Testis (tissue), 5 donors: ENCODE measurements at places on chromosomes 7 and 10.

DNA sequence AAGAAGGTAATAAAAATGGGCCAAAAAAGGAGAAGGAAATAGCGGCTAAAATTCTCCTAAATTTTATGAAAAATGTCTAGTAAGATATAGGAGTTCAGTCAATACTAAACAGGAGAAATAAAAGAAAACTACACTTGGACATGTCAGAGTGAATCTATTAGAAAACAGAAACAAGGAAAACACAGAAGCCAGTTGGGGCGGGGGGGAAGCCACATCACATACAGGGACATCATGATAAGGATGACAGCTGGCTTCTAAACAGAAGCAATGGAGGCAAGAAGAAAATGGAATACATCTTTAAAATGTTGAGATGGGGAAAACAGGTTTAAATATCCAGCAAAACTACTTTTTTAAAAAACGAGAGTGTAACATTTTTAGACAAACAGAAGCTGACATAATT is 77.8 kb downstream of the CUBN start:
- no peak for DNase-seq

DNA sequence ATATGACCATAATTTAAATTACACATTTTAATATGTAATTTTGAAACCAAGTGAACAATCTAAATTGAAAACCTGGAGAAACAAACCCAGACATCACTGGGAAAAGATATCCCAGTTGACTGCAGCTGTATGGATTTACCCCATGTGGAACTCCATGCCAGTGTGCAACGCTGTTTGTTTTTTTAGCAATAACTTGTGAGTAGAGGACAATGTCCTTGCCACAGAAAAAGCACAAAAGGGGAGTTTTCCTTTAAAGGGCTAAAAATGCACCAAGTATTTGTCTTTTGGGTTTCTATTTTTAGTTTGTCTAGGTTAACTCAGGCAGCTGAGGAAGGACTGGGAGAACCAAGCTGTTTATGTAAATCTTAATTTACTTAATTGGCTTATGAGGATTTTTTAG is 15.1 kb upstream of the COL17A1 start:
- DNase-seq = no peak

- no peak for DNase-seq
Observed at GRCh38 chr7:151366166-151366879, 24.7 kb downstream of the NUB1 start.

DNA sequence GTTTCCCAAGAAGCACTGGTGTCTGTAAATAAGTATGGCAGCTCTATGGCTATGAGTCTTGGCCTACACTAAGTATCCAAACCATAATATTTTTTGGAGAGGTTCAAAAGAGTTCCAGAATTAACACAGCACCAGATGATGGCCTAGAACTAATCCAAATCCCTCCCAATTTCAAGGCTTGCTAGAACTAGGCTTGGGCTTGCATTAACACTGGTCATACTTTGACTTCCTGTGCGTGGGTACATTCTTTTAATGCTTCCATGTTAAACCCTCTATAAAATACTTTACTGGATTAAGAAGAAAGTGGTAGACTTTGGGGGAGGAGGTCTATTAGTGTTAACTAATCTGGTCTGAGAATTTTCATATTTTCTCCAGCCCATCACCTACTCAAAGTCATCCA is 3.1 kb downstream of the AASS start:
- DNase-seq = no peak

DNA sequence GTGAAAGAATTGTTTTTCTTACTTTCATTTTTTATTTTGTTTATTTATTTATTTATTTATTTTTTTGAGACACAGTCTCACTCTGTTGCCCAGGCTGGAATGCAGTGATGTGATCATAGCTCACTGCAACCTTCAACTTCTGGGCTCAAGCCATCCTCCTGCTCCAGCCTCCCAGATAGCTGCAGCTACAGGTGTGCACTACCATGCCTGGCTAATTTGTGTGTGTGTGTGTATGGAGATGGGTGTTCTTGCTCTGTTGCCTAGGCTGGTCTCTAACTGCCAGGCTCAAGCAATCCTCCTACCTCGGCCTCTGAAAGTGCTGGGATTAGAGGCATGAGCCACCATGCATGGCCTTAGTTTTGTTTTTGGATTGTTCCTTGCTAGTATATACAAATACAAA is 55.4 kb upstream of the TRIM8 start:
- no peak for DNase-seq

- no peak for DNase-seq
Observed at GRCh38 chr7:136688601-136689000, 179.9 kb upstream of the CHRM2 start.

- DNase-seq = no peak
Observed at GRCh38 chr7:47941136-47941844, 7.0 kb downstream of the PKD1L1 start.

- no peak for DNase-seq
Observed at GRCh38 chr7:37142958-37143357, 305.7 kb downstream of the ELMO1 start.

DNA sequence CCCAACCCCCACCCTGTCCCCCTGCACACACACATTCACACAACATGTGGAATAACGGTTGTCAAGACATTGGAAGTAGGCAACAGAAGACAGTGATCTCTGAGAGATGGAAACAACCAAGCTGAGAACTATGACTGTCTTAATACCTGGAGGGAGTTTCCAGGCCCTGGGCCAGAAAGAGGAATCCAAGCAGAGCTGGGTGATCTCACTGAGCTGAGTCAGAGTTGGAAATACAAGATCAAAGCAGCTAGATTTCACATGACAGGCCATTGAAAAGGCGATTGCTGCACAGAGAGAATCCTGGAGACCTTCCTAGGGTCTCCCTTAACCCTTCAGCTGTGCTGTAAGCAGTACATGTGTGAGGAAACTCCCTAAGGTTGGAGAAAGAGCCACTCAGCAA is 165.8 kb upstream of the PRSS1 start:
- DNase-seq = no peak

DNA sequence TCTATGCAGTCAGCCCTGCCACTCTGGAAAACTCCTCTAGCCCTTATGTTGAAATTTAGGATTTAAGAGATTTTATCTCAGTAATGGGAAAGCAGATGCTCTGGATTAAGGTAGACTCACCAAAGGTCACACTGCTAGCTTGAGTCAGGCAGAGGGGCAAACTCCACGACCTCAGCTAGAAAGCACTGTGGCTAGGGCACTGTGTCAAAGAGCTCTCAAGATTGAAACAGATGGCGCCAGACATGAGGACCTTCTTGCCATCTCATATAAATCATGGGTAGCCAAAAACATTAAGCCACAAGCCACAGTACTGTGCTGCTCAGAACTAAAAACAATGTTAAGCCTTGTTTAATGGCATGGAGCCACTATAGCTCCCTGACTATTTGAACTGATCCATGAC is 188.7 kb downstream of the DNAJC1 start:
- no peak for DNase-seq

GRCh38 chr10:113843972-113844485 is 9.9 kb downstream of the DCLRE1A start:
- no peak for DNase-seq

- no peak for DNase-seq
Observed at GRCh38 chr10:115141254-115141653, 48.1 kb downstream of the ATRNL1 start.

GRCh38 chr7:135389971-135390370 is 119.9 kb downstream of the CNOT4 start:
- DNase-seq = peak; percentile 45

DNA sequence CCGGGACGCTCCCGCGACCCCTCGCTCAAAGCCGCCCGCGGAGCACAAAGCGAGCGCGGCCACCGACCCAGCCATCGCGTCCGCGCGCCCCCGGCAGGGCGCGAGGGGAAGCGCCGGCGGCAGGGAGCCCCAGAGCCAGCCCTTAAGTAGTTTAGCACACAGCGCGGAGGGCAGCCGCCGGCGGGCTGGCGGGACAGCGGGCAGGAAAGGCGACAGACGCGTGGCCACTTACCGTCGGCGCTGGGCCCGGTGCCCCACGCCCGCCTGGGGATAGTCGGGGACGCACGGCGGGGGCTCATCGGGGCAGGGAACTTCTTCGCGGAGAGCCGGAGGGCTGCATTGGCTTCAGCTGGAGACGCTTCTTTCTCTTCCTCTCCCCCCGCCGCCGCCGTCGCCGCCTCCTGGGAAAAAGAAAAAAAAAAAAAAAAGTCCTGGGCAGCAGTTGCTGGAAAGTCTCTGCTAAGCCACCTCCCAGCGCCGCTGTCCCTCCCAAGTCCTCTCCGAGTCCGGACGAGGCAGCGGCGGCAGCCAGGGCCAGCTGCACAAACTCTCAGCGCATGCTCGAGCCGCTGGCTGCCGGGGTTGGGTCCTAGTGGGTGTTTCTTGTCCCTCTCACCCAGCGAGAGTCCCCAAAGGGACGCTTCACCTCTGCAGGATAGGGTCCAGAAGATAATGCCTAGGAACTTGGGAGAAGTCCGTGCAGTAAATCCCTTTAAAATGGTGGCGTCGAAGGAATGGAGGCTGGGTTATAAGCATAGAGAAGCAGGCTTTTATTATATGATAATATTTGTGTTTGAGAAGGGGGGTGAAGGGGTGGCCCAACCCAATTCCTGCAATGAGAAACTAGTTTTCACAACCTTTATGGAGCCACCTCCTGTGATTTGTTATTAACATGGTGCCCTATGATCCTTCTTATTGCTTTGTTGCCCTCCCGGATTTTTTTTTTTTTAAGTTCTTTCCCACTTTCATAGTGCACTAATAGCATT is at the start of gene TSPAN12:
TSS of gene TSPAN12 (minus strand) at position 557 of the 986 bp plus-strand sequence. CDS start 1,381 bp downstream, outside the sequence.
- DNase-seq = peak; percentile 83

GRCh38 chr10:10125676-10126075 is 892.0 kb upstream of the CELF2 start:
- DNase-seq = no peak

- DNase-seq = peak; percentile 66
Observed at GRCh38 chr7:39271402-39271801, 293.7 kb downstream of the POU6F2 start.

DNA sequence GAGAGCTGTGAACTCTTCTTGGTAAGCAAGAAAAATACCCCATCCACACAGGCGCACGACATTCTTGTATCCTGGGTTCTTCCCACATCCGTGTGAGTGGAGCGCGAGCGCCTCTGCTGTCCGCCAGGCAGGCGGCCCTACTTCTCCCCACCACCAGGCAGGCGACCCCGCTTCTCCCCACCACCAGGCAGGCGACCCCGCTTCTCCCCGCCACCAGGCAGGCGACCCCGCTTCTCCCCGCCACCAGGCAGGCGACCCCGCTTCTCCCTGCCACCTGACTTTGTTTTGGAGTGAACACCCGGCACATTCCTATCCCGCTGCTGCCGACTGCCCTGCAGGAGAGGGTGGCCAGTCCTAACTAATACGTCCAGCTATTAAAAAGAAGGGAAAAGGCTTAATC is 120.8 kb downstream of the NT5C2 start:
- DNase-seq = no peak

DNA sequence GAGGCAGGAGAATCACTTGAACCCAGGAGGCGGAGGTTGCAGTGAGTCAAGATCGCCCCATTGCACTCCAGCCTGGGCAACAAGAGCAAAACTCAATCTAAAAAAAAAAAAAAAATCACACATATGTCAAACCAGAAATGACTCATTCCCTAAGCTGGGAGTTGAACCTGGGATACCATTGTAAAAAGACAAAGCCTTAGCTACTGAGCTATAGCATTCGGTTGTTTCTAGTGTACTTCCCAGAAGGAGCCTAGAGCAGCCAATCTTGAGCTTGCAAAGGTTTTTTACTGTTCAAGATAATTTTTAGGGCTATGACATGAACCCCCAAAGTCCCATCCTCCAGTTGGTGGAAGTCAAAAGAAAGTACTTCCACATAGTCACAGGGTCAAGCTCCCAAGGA is 87.9 kb downstream of the ZNF467 start:
- DNase-seq = no peak

- no peak for DNase-seq
Observed at GRCh38 chr10:43046288-43046991, 30.4 kb upstream of the RET start.

GRCh38 chr7:70321016-70321590 is 722.8 kb downstream of the AUTS2 start:
- DNase-seq = no peak

- no peak for DNase-seq
Observed at GRCh38 chr7:81408728-81409127, 361.1 kb downstream of the HGF start.

- DNase-seq = no peak
Observed at GRCh38 chr10:124025660-124026588, 67.5 kb downstream of the CHST15 start.

GRCh38 chr7:153034791-153035190 is 275.2 kb downstream of the ACTR3B start:
- no peak for DNase-seq

GRCh38 chr7:37670436-37670835 is 13.1 kb upstream of the GPR141 start:
- no peak for DNase-seq

GRCh38 chr7:158564663-158565035 is 23.0 kb downstream of the PTPRN2 start:
- DNase-seq = no peak

GRCh38 chr10:131290781-131291180 is 20.7 kb downstream of the TCERG1L start:
- DNase-seq = no peak

- DNase-seq = peak; percentile 71
Observed at GRCh38 chr7:136303162-136303561, 326.0 kb upstream of the MTPN start.

DNA sequence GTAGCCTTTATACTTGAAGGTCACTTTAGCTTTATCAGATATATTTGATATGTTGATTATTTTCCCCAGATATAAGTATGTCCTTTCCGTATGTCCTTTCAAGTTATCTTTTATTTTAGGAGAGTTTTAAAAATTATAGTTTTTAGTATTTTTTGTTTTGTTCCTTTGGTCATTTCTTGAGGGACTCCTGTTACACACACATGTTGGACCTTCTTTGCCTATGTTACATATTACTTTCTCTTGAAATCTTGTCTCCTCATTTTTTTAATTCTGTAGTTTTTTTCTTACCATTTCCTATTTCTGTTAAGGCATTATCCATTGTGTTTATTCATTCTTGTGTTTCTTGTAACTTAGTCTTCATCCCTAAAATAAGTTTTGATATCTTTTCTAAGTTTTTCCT is 23.9 kb downstream of the GLCCI1 start:
- DNase-seq = no peak

GRCh38 chr10:75632805-75633462 is 201.5 kb downstream of the LRMDA start:
- DNase-seq = no peak

GRCh38 chr10:82564353-82565196 is 689.6 kb downstream of the NRG3 start:
- DNase-seq = no peak

- no peak for DNase-seq
Observed at GRCh38 chr7:88147949-88148348, 71.9 kb downstream of the SRI start.
